ENCODE measurements at places on chromosomes 4 and X.

DNA sequence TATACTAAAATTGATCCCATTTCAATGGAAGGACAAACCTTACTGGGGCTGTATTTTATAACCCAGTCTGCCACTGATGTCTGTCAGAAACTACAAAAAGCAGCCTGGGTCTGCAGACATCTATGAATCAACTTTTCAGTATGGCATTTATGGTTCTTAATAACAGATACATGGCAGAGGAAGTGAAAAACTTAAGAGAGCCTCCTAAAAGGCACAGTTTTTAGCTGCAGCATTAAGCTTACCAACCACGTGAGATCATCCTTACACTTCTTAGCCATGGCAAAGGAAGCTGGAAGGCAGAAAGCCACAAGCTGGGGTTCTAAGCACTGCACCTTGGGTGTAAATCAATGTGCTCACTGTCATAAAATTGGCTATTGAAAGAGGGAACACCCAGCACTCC, 16.6 kb upstream of the UGT2B17 start:
- DNase-seq: no peak

GRCh38 chr4:20829617-20830357, 129.5 kb downstream of the PACRGL start:
- no peak for DNase-seq

DNA sequence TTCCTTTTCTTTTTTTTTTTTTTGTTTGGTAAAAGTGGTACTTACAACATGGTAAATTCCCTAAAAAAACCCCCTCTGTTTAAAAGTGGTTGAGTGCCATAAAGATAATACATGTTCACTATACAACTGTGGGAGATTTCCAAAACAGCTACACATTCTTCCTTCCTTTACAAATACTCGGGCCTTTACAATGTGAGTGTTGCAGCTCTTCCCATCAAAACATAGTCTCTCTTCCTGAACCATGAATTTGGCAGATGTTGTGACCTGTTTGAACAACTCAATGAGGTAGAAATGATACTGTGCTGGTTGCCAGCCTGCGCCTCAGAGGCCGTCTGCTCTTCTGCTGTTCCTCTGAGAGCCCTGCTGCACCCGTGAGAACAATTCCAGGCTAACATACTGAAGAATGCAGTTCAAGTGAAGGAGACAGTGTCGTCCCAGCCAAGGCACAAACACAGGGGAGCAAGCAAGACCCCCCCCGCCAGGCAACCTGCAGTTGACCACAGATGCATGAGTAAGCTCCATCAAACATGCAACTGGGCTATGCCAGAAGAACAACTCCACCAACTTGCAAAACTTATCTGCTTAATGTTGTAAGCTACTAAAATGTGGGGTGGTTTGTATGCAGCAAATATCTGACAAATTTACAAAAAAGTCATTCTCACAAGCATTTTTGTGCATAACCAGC, 645.0 kb downstream of the PCDH7 start:
- no peak for DNase-seq

DNA sequence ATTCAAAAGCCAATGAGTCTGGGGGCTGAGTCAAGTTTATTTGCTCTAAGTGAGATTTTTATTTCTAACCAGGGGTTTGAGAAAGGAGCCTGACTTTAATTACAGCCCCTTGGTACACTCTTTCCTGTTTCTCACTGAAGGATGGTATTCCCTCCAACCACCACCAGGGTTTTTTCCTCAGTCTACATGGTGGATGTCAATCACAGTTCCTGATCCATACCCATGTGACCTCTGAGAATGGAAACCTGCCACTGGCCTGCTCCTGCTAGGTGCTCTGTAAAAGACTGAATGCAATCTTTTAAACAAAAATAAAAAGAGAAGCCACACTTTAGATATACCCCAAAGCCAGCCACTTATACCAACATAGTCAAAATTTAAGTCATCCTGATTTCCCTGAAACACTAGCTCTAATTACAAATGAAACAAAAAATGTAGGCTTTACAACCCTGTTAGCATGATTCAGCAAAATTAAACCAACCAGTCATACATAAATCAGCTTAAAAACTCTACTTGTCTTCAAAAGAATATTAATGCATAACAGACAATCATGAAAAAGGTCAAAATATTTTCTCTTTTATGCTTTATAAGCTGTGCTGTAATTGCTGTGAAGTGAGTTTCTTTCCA, 112.1 kb upstream of the NWD2 start:
- DNase-seq: no peak

GRCh38 chrX:120016068-120016441, 61.4 kb downstream of the RHOXF2B start:
- DNase-seq: no peak

GRCh38 chr4:33283818-33284217, 2563.6 kb downstream of the PCDH7 start:
- no peak for DNase-seq

DNA sequence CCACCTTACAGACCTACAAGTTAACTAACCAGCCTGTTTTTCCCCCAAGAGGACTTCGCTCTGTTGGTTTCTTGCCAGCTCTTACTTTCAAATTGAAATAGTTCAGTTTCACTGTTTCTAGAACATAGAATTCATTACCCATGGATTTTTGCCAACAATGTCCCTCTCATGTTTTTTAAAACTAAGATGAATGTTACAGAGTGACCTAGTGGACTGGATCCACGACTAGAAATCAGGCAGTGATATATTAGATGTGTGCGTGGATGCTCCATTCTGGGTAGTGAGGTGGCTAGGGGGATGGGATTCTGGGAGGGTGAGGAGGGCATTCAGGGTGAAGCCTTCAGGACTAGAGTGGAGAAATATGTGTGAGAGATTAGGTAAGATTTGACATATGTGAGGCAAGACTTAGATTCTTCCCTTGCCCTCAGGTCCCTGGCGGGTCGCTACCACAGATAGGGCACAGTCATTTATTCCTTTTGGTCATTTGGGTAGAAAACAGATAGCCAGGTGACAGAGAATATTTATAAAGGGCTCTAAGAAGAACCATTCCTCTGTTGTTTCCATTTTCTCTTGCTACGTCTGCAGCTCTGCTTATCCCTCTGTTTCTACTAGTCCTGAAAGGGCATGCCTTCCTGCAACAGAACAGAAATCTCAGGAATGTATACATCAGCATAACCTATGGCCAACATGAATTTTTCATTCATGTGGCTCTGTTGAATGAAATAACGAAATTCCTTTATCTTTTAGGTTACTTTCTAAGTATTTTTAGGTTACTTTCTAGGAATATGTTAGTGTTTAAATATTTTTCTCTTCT, 15.4 kb upstream of the JADE1 start:
- DNase-seq: no peak

- DNase-seq: no peak
These were observed 100.2 kb upstream of the GRIA3 start for GRCh38 chrX:123083924-123084323.

DNA sequence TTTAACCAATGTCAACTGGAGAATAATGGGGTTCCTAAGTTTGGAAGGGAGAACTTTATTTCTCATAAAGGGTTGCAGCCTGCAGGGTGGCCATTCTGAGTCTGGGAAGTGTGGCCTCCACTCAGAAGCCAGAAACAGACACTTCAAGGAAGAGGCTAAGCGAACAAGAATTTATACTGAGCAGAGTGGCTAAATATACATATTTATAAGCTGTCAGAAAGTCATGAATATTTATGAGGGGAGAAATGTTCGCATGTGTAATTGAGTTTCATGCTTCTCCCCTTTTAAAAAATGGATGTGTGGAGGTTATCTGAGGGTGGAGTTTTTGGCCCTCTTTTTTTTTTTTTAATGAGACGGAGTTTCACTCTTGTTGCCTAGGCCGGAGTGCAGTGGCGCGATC, 78.1 kb upstream of the PLAC8 start:
- DNase-seq: no peak

GRCh38 chrX:44203791-44204190, 139.7 kb downstream of the EFHC2 start:
- no peak for DNase-seq

GRCh38 chrX:17595456-17596035, 141.7 kb upstream of the SCML1 start:
- DNase-seq: no peak

GRCh38 chrX:150365990-150366911, 3.1 kb downstream of the MAMLD1 start:
- DNase-seq: no peak

DNA sequence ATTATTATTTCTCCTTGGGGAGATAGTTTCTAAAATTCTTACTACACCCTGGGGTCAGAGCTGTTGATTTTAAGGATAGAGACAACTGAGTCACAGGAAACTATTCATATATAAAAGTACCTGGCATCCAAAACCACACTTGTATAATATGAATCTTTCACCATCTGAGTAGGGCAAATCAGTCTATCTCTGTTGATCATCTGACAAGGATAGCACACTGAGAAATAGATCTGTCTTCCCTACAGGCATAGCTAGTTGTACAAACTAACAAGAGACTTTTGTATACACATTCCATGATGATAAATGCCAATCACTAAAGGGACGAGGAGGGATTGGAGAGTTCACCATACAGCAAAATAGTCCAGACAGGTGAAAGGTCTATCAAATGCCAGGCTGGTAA, 30.0 kb downstream of the PKD2 start:
- no peak for DNase-seq

- DNase-seq: no peak
These were observed 111.0 kb upstream of the PITX2 start for GRCh38 chr4:110733901-110734300.

GRCh38 chrX:14697451-14697850, 168.1 kb downstream of the GLRA2 start:
- DNase-seq: peak; percentile 9
